Omental fat pad (tissue), 4 donors: ENCODE measurements at places on chromosomes 16 and 17.

DNA sequence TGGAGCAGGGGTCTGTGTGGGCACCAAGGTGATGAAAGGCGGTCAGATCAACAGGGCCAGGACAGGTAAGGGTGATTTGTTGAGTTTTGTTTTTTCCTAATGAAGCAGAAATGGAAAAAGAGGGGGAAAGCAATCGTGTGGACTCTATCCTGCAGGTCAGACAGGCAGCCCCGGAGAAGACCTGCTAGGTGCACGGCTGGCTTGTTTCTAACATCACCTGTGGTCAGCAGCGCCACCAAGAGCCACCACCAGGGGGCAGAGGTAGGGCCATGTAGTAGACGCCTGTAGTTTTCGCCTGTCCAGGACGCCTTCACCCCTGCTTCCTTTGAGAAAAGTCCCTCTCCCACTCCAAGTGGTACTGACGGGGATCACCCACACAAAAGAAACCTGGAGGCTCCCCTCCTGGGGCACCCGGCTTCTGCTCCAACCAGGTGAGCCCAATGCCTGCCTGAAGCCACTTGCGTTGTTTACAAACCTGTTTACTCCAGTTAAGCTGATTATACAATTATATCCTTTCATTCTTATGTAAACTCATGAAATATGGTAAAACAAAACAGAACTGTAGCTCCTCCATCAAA, 54.2 kb upstream of the SEC14L1 start:
- DNase-seq: peak; percentile 100

GRCh38 chr16:9107025-9107970, 15.9 kb downstream of the HAPSTR1 start:
- no peak for DNase-seq

DNA sequence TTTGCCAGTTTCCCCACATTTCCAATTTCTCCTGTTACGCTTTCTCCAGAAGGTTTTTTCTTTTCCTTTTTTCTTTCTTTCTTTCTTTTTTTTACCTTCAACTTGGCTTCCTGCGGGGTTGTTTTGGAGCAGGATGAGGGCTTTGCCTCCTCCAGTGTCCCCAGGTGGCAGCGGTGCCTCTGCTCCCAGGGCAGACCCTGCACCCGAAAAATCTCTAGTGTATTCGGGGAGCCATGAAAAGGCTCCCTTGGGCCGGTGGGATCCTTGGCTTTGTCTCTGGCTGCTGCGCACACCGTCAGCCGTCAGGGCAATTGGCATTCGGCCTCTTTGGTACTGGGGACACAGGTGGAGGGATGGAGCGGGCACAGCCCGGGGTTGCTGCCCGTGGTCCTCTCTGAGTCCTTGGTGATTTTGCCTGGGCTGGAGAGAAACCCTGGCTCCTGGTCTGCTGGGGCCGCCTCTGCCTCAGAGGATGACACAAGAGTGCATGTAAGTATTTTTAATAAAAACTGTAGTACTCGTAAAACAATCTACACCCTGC, 846 bp downstream of the ITGB3 start:
- DNase-seq: no peak

DNA sequence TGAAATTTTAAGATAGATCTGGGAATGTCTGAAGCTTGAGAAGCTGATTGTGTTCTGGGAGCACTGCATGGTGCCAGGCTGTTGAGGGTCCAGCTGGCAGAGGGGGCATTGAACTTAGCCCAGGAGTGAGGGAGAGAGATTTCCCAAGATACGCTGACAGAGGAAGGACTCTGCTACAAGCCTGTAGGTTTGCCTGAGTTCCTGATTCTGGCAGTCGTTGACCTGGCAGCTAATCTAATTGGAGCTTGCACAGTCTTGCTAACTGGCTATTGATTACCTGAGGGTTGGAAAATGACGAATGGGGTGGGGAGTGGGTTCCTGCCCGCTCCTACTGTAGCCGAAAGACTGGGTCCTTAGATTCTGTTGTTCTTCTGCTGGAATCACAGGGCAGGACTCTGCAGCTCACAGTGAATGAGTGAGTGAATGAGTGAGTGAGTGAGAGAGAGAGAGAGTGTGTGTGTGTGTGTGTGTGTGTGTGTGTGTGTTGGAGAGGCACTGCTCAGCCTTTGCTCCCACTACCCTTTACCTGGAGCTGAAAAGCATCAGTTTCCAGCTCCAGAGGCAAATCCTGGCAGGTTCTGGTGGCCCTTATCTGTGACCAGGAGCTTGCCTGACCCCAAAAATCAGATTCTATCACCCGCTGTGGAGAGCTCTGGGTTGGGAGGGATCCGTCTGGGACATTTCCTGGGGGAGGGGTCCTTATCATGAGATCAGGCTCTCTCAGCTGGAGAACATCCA, 16.7 kb downstream of the CTRL start:
- no peak for DNase-seq

GRCh38 chr16:69784586-69784985, 22.5 kb downstream of the WWP2 start:
- no peak for DNase-seq

DNA sequence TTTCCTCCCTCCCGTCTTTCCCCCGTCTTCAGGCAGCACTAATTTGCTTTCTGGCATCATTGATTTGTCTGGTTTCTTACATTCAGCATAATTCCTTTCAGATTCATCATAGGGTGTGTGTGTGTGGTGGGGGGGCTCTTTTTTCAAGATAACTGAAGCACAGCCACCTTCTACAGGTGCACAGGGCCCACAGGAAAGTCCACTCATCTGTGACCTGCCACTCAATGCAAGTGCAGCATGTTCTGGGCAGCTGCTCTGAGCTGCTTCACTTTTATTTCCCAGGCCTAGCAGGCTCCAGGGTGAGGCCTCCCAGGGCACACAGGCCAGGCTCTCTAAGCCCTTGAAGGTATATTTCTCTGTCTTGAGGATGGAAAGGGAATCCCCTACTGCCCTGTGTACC, 35.2 kb upstream of the MYH10 start:
- DNase-seq: no peak

DNA sequence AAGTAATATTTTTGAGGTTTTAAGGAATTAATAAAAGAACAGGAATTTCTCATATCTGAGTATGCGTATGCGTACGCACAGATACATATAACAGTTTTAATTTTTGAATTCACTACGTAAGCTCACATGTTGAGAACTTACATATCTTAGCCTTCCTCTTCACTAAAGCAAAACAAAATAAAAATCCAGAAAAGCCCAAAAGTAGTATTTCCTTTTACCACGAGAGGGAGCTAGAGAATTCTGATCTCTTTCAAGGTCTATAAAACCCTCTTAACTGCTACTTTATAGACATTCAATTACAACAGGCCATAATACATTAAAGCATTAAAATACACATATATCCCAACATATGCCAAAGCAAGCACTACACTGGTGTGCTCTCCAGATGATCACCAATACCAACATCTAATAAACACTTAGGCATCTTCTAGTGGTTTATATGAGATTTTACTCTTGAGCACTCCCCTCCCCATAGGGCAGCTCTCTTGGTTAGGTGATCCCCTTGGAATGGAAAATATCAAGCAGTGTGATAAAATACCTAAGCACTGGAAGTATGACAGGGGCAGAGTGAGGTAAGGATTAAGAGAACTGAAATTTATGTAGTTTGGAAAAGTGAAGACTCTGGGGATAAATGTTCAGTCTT, 94.0 kb downstream of the SKAP1 start:
- no peak for DNase-seq

DNA sequence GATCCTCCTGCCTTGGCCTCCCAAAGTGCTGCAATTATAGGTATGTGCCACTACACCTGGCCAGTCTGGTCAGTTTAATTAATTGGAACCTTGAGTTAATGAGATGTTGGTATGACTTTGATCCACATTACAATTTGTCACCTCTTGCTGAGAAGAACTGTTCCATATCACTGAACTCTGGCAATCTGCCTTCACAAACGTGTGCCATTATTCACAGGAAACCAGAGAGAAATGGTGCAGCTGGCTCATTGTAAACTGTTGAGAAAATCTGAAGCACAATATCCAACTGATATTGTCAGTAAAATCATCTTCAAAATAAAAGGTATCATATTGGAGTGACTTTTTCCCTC, 39.3 kb upstream of the YPEL2 start:
- DNase-seq: no peak

DNA sequence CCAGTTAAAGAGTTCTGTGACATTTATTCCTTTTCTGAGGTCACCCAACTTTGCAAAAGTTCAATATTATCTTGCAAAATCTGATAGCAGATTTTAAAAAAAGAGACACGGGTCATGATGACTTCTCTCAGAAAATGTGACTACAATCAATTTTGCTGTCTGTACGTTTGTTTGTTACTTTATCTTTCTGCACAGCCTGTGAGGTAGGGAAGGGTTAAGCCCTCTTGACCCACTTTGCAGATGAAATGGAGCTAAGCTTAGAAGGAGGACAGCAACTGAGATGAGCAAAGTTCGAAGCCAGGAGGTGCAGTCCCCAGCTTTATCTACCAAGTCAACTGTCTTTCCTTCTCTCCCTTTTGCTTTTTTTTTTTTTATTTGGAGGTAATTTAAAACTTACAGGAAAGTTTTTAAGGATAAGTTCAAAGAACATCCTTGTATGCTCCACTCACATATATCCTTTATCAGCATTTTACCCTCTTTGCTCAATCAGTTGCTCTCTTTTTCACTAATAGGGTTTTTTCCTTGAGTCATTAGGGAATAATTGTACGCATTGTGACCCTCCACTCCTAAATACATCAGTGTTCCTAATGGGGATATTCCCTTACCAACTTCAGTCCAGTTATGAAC, 86.8 kb downstream of the MSI2 start:
- no peak for DNase-seq

GRCh38 chr17:75078284-75079022, 9.3 kb upstream of the SLC16A5 start:
- DNase-seq: no peak

DNA sequence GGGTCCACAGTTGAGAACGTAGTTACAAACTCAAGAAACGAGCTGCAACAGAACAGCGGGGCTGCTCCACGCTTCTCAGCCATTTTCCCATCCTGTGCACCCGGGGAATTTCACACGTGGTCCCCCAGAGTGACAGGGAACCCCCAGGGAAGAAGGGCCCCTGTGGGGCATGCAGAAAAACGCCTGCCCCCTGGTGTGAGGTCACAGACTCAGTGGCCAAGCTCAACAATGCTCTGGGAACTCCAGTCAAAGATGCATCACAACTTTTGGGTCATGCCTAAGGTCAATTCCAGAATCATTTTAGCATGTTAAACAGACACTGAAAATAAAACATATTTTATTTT, 115.4 kb downstream of the ZNF778 start:
- DNase-seq: no peak

DNA sequence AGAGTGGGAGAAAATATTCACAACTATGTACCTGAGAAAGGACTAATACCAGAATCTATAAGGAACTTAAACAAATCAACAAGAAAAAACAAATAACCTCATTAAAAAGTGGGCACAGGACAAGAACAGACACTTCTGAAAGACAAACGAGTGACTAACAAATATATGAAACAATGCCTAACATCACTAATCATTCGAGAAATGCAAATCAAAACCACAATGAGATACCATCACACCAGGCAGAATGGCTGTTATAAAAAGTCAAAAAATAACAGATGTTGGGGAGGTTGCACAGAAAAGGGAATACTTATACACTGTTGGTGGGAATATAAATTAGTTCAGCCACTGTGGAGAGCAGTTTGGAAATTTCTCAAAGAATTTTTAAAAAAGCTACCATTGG, 83.5 kb upstream of the WSCD1 start:
- DNase-seq: no peak

GRCh38 chr16:17861981-17862479, 391.3 kb upstream of the XYLT1 start:
- no peak for DNase-seq

- DNase-seq: no peak
These were observed 218.0 kb downstream of the SEC14L1 start for GRCh38 chr17:77358801-77359200.
